ENCODE measurements at places on chromosomes 12 and 14.

DNA sequence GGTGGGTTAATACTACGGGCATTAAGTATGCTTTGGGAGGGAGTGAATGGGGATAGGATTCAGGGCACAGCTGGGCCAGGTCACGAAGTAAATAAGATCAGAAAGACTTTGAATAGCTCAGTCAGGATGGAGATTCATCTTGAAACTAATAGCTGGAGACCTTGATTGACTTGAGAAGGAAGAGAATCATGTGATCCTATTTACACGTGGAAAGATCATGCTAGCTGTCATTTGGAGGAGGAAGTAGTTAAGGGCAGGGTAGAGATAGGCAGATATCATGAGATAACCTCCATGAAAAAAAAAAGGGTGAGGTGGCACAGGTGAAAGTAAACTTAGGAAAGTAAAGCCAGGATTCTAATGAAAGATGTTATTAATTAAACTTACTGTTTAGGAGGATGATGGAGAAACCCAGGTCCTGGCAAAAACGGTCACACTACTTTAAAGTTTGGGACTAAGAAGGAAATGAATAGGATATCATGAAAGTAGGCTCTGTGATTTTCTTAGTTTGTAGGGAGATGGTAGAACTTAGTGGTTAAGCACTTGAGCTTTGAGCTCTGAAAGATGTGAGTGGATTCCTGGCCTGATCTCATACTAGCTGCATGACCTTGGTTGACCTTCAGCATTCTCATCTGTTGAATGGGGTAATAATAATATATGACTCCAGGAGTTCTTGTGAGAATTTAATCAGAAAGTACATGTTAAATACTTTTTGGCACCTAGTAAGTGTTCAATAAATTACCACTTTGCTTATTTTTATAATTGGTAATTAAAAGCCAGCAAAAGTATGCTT, 439.0 kb downstream of the NRXN3 start:
- no peak for DNase-seq

DNA sequence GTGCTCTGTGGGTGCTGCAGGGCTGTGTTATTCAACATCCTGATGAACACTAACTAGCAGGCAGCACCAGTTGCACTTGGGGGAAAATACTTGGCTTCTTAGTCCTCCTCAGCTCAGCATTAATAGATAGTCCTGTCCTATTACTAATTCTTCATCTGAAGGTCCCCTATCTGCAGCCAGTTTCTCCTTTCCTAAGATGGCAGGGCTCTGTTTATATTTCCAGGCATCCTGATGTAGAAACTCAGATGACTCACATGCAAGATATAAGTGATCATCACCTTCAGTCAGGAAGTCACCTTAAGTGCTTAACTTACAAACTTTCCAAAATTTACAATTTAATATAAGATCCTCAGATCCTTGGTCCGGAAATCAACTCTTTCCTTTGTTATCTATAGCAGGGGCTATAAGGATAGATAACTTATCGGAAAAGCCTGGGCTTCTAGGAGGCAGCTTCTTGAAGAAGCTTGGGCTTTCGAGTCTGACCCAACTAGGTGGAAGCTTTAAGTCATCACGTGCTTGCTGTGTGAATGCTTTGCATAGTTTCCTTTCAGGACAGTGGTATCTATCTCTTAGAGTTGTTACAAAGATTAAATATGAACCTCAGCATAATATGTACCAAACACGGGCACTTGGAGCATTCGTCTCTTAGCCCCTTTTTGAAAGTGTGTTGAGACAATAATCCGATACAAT, 181.0 kb upstream of the GRIP1 start:
- DNase-seq: no peak

- DNase-seq: no peak
Observed at GRCh38 chr12:2282318-2282717, 229.5 kb downstream of the CACNA1C start.

DNA sequence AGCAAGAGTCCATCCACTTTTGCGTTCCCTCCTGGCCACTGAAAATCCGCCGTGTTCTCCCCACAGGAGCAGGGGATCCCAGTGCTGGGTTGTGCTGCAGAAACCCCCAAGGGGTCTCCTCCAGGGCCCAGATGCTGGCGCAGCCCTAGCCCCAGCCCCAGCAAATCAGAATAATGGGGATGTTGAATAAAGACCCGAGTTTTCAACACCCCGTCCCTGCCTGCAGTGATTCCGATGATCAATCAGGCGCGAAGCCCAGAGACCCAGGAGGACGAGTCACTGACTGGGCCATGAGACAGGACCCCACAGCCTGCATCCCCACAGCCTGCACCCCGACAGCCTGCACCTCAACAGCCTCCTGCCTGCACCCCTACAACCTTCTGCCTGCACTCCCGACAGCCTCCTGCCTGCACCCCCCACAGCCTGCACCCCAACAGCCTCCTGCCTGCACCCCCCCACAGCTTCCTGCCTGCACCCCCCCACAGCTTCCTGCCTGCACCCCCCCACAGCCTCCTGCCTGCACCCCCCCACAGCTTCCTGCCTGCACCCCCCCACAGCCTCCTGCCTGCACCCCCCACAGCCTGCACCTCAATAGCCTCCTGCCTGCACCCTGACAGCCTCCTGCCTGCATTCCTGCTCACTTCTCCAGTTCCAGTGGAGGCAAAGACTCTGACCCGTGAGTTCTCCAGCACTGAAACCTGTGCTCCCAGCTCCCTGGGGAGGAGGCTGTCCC, 37.2 kb downstream of the TNFAIP2 start:
- no peak for DNase-seq

- DNase-seq: no peak
Observed at GRCh38 chr12:95590775-95591174, 39.5 kb upstream of the USP44 start.

DNA sequence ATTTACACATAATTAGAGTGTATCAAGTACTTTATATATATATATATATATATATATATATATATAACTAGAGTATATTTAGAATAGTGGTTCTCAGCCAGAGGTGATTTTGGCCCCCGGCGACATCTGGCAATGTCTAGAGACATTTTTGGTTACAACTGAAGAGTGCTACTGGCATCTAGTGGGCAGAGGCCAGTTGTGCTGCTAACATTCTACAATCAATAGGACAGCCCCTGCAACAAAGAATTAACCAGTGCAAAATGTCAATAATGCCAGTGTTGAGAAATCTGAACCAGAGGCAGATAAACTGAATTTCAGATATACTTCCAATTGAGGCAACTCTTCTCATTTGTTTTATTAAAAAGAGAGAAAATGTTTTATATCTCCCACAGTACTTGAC, 8.9 kb downstream of the GTF2A1 start:
- DNase-seq: peak; percentile 24

- peak; percentile 83 for DNase-seq
Observed at GRCh38 chr14:100645196-100645981, 58.2 kb upstream of the BEGAIN start.

DNA sequence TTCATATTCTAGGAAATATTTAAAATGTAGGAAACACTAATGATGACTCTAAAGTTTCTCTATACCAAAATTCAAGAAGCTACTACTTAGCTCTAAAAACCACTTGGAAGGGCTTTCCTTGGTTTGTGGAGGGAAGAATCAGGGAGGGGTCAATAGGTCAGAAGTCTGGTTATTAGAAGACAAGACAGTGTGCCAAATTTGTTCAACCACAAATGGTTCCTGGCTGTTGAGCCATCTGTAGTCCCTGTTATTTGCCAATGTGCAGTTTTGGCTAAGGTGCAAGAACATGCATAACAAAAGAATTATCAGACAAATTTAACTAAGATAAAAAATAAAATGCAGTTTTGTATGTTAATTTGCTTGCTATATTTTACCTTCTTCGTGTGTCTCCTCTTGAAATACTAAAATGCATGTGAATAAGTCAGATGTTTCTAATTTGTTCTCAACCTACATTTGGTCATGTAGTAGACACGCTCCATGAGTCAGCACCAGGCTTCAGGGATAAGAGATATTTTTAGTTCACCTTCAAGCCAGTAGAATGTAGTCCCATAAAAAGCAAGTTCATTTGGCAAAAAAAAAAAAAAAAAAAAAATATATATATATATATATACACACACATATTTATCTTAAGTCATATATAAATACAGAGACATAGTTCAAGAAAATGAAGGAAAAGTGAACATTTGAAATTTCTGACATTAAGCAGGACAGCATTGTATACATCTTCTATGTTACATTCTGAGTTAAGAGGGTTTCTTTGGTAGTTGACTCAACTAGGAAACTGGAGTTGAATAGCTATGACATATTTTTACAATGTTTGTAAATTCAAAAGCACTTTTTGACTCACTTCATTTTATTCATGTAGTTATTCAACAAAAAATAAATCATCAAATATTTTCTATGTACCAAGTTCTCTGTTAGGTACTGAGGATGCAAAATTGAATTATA, 123.3 kb downstream of the KCNC2 start:
- DNase-seq: no peak

GRCh38 chr12:39138268-39138667, 232.9 kb upstream of the CPNE8 start:
- DNase-seq: no peak

DNA sequence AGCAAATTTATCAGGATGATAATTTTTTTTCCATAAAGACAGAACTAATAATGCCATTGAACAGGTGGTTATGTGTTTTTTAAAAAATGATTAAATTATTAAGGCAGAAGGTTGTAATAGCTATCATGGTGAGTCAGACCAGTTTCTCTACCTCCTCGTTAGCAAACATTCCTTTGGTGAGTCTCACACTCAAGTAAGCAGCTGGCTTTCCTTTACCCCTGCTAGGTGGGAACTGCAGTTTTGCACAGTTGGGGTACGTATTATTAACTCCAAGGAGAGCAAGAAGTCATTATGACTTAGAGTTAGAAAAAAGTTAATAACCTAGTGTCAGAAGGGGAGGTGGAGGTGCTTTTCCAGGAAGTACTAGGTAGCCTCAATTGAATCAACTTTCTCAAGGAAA, 165.3 kb downstream of the SNAPC1 start:
- DNase-seq: no peak

DNA sequence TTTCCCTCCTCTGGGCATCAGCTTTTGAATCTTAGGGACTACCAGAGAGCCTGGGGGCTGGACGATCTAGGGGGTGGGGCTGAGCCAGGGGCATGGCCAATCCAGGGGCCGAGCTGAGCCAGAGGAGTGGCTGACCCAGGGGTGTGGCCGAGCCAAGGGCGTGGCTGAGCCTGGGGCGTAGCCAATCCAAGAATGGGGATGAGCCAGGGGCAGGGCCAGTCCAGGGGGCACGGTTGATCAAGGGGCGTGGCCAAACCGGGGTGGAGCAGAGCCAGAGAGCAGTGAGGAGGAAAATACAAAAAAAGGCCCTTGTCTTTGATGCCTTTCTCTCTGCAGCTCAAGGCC, 219.3 kb upstream of the NOS1 start:
- DNase-seq: peak; percentile 50

DNA sequence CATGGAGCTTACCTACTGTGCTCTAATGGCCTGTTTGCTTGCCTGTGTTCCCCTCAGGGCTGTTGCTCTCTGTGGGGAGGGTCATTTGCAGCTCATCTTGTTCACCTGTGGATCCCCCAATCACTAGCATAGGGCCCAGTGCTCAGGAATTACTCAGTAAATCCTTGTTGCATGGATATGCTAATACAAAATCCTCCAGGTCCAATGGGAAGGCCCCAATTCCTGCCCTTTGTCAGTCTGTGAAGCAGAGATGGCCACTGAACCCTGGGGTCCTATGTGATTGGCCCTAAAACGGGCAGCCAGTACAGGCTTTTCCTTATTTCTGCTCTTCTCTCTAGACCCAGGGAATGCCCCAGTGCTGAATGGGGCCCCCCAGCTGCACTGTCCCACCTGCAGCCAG, 44.1 kb downstream of the FOS start:
- DNase-seq: no peak

GRCh38 chr14:71592361-71592760, 339.9 kb upstream of the RGS6 start:
- DNase-seq: no peak

DNA sequence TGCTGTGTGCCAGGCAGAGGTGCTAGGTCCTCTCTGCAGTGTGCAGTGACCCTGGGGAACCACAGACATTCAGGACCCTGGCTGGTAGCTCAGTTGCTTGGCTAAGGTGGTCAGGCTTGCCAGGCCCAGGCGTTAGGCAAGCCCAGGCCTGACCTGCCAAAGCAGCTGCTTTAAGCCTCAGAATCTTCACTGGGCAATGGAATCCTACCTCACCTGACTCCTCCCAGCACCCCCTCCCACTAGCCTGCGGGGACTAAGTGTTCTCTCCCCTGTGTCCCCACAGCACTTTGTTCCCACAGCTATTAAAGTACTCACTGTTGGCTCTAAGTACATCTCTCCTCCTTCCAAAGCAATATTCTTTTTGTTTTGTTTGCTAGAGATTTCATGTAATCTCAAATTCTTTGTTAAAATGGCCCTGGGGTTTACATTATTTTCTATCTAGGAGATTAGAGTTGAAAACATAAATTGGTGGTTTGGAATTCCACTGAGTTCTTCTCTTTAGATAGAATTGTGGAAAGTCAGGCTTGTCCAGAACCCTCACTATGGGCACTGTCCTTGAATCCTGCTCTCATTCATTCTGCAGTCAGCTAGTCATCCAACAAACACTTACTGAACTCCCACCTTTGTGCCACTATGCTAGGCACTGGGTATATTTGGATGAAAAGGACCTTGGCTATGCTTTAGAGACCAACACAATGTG, 44.4 kb downstream of the DGLUCY start:
- DNase-seq: no peak

DNA sequence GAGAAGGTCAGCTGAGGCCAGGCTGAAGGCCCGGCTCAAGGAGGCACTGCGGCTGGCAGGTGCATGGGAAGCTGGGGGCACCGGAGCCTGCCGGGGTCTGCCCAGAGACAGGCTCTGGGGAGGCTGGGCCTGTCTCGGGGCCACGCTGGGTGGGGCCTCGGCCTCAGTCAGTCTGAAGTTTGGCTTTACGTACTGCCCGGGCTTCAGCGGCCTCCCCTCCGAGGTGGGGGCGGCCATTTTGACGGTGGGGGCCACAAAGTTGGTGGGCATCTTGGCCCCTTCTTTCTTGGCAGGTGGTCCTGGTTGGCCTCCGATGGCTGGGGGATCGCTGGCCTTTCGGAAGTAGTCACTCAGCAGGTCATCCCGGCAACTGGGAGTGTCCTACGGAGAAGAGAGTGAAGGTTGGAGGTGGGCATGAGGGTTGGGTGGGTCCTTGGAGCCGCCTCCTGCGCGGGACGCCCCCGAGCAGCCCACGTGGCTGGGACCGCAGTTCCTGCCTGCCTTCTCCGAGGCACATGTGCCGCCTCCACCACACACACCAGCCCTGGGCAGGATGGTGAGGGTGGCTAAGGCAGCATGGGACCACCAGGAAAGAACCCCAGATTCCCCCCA, 28.9 kb upstream of the GPR68 start:
- no peak for DNase-seq

DNA sequence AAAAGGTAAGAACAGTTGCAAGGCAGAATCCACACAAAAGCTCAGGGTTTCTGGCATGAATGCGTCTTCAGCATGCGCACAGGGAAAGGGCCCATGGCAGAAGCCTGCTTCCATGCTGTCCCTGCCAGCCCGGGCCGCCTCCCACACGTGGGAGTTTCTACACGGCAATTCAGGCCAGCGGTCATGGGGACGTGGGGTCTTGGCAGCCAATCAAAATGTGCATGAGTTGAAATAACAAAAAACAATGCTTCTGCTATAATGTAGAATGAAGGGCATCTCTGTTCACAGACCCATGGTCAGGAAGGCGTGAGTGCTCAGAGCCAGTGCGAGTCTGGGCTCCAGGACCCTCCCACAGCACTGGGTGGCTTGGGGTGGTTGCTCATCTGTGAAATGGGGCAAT, 28.6 kb downstream of the AMN start:
- DNase-seq: no peak

GRCh38 chr14:71190770-71191374, 283.6 kb downstream of the PCNX1 start:
- DNase-seq: peak; percentile 65

- DNase-seq: no peak
Observed at GRCh38 chr12:26473291-26473690, 277.9 kb downstream of the SSPN start.

- no peak for DNase-seq
Observed at GRCh38 chr14:83153081-83153480, 1619.4 kb upstream of the SEL1L start.
